B cell (primary cell): ENCODE measurements at places on chromosomes 5 and 9. TPM values are rescaled to one million over a fixed set of nuclear protein-coding genes. Genes with fewer than 3 reads are reported as not detected.

BTNL8 gene
- total RNA-seq = not detected in 2 replicates

SPATA31E1 gene
- not detected in 2 replicates for total RNA-seq

DNA sequence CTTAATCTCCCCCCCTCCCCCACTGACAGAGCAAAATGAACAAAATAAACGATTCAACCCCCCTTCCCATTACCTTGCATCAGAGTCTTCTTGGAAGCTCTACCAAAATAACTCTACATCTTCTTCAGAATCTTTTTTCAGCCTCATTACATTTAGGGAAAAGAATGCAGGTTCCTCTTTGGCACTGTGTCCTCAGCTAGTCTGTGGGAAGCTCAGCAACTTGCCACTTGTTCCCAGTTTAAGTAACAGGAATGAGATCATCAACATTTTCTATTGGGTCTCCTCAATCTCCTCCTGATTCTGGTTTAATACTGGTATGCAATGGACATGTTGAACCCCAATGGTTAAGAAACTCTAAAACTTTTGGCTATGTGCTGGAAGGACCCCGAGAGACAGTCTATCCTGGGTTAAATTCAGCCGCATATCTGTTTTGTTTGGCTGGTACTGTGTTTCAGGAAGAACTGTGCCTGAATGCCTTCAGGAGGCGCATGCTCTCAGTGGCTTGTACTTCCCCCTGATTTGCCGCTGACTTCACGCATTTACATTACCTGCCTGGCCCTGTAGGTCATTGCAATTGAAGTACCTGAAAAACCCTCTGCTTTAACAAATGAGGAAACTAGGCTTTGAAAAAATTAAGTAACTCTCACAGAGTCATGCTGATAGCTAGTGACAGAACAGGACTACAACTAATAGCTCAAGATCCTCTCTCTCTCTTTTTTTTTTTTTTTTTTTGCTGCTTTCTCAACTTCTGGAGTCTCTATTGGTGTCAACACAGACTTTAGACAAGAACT is 78.1 kb upstream of the HMHB1 start:
- DNase-seq = no peak

EIF4EBP3 gene
- 8.8 and 15.0 TPM in 2 replicates for total RNA-seq

NXNL2 gene
- not detected in 2 replicates for total RNA-seq

BAAT gene
- total RNA-seq = not detected in 2 replicates

- no peak for DNase-seq
Measured at GRCh38 chr9:38682713-38683112, 37.2 kb downstream of the FAM240B start.

DNA sequence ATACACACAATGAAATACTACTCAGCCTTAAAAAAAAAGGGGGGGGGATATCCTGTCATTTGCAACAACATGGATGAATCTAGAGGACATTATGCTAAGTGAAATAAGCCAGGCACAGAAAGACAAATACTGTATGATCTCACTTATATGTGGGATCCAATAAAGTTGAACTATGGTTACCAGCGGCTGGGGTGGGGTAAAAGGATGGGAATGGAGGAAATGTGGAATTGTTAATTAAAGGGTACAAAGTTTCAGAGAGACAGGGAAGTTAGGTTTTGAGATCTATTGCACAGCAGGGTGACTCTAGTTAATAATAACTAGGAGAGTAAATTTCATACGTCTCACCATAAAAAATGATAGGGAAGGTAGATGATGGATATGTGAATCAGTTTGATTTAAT is 76.2 kb upstream of the ZNF608 start:
- DNase-seq = no peak

GRCh38 chr9:94511134-94511954 is 43.5 kb upstream of the PCAT7 start:
- DNase-seq = no peak

DNA sequence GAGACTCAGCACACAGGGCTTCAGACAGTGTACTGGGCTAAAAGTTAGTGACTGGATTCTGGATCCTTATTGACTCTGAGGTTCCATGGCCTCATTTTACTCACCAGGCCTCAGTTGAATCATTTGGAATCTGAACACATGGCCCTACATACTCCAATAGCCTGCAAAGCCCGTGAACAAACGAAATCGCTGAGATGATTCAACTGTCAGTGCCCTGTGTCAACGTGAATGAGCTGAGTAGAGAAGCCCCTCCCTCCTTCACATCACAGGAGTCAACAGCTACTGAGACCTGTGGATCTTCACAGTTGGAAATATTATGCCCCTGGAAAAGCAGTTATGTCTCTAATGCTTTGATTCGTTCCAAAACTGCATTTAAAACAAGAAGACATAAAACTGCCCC is 429.3 kb downstream of the GADD45G start:
- DNase-seq = no peak

SHISAL2B gene
- not detected in 2 replicates for total RNA-seq

GRCh38 chr9:89312222-89312571 is 1.2 kb downstream of the CKS2 start:
- DNase-seq = peak; percentile 18

DNA sequence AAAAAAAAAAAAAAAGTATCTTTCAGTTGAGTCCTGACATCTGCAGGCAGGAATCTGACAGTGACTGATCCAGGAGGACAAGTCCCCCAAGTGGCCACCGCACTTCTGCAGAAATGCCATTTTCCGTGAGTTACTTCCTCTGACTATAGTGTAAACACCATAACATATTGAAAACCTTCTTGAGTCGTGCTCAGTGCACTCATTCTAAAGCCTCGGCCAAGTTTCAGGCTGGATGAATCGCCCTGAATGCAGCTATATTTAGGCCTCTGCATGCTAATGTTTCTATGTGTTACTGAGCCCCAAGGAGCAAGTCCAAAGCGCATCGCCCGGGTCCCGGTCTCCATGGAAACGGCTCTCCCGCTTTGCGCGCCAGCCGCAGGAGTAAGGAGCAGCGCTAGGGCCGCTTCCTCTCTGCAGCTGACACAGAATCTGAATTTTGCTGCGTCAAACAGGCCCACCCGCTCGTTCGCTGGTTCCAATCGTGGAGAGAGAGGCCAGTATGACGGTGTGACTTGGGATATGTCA is 335.4 kb downstream of the MSX2 start:
- DNase-seq = no peak

DNA sequence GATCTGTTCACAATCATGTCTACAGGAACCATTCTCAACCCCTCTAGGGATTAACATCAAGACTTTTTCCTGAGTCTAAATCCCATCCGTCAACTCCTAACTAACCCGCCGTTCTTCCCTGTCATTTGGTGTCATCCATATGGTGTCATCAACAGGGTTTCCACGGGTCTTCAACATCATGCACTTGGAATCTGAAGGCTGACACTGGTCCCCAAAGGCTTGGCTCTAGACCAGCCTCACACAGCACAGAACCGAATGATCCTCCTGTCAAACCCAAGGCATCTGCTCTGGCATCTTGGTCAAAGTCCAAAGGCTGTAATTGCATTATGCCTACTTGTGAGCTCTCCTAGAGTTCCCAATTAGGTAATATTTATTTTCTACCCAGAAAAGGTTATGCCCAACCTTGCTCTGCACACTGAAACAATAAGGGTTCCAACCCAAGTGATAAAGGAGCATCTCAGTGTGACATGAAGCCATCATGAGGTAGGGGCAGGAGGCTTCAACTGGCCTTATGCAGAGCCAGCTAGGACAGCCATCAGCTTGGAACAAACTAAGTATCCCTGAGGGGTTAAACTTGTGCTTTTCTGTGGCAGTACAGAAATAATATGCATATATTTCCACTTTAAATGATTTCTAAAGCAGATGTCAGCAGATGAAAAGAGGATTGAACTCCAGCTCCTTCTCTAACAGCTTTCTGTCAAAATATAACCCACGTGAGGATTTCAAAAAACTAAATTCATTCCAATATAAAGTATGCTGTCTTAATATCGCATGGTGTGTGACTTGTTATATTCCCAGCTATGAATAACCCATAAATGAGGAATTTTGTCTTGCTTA is 13.9 kb downstream of the ENC1 start:
- DNase-seq = no peak

- no peak for DNase-seq
Measured at GRCh38 chr9:113632776-113633590, 169.5 kb downstream of the RGS3 start.

DNA sequence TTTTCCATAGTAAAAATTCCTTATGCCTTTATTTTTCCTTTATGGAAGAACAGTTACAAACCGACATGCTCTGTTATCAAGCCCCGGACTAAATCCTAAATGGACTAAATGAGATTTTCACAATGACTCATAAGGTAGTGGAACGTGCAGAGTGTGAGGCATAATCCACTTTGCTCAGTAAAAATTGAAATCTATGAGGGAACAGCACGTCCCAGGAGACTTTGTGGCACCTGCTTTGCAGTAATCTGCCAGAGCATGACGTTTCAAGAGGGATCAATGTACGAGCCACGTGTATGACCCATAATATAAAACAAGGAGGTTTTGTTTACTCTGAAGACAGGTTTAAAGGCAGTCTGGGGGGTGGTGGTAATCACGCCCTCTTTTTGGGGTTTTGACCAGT is 83.8 kb upstream of the GNA14 start:
- DNase-seq = no peak

CDC20B gene
- total RNA-seq = not detected in 2 replicates

FRRS1L gene
- total RNA-seq = not detected in 2 replicates

GRCh38 chr5:29162297-29162696 is 2031.2 kb upstream of the CDH6 start:
- no peak for DNase-seq

GRCh38 chr9:81489046-81489445 is 200.3 kb downstream of the TLE1 start:
- DNase-seq = no peak

DNA sequence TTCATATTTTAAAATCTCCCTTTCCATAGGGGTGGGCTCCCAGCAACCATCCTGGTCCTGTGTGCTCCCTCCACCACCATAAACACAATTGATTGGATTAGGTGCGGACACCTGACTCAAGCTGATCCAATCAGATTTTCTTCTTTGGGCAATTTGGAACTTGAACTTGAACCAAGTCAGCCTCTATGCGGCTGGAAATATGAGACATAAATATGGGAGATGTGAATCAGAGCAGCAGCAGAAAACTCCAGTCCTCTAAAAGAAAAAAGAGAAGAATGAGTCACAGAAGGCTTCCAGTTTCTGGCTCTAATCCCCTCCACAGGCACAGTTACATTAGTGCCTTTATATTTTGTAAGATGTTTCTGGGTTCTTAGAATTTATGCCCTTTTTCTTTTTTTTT is 306.6 kb downstream of the MLLT3 start:
- no peak for DNase-seq

GRCh38 chr9:70924895-70925547 is 196.4 kb downstream of the TRPM3 start:
- peak; percentile 6 for DNase-seq

CPLANE1 gene
- 17.9 and 21.1 TPM in 2 replicates for total RNA-seq

DNA sequence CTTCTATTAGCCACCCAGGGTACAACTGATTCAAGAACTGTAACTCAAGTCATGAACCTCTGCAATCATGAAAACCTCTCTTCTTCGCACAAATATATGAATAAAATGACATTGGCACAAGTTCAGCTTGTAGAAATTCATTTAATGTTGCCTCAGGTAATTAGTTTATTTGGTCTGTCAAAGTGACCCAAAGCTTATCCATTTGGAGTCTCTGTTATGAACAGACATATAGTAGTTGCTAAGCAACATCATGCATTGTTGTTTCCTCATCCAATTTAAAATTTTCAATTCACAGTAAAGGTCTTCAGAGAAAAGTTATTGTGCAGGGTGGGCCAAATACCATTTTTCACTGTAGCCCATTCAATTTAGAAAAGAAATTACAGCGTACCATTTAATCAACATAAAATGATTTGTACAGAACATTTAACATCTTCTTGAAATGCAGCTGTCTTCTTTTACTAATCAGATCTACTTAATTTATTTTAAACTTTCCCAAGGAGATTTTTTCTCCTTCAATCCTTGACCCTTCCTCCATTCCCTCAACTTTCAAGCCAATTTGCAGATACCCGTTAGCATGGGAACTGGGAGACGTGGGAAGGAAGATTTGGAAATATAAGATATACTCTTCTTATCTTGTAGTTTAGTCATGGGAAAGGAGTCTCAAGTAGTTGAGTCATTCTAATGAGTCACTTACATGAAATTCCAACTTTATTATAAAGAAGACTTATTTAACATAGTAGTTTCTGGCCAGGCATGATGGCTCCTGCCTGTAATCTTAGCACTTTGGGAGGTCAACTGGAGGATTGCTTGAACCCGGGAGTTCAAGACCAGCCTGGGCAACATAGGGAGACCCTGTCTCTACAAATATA is 231.3 kb downstream of the ATPSCKMT start:
- DNase-seq = no peak

LECT2 gene
- not detected in 2 replicates for total RNA-seq

PALM2AKAP2 gene
- total RNA-seq = not detected in 2 replicates

DNA sequence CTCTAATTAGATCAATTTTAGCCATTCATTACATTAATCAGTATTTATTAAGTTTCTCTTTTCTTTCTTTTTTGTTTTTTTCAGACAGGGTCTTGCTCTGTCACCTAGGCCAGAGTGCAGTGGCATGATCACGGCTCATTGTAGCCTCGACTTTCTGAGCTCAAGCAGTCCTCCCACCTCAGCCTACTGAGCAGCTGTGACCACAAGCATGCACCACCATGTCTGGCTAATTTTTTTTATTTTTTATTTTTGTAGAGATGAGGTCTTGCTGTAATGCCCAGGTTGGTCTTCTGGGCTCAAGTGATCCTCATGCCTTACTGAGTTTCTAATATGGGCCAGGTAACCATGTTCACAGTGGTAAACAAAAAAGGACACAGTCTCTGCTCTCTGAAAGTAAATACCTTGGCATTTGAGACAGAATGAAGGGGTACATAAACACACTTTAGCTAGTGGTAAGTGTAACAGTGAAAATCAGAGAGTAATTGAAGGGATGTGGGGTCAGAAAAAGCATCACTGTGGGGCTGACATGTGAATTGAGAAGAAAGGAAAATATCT is 336.3 kb downstream of the ADGRV1 start:
- no peak for DNase-seq

TSSK1B gene
- total RNA-seq = not detected in 2 replicates

- DNase-seq = no peak
Measured at GRCh38 chr5:19169426-19169825, 818.6 kb downstream of the CDH18 start.

DNA sequence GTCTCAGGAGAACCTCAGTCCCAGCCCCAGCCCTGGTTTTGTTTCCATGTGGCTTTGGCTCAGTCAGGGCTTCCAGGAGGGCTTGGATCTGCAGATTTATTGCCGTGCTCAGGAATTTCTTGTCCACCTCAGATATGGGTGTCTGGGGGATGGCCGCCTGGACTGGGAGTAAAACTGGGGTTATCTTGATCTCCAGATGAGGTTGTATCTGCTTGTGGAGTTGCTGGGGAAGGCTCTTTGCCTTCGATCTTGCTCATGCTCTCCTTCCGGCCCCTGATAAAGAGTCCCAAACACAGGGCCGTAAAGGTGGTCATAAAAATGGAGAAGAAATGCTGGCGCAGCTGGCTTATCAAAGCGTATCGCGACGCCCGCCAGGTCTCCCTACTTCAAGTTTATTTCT is 17.8 kb upstream of the PITX1 start:
- DNase-seq = no peak

ZCCHC7 gene
- total RNA-seq = 81.9 and 83.5 TPM in 2 replicates

CBY3 gene
- 0.37 TPM in 1 of 2 replicates, not detected in the other for total RNA-seq

MYMK gene
- not detected in 2 replicates for total RNA-seq

CD274 gene
- 5.2 and 7.0 TPM in 2 replicates for total RNA-seq

GRCh38 chr9:37839496-37840461 is 39.2 kb downstream of the DCAF10 start:
- DNase-seq = no peak

ORM1 gene
- total RNA-seq = not detected in 2 replicates

SPACA9 gene
- 2.4 and 2.8 TPM in 2 replicates for total RNA-seq
